Tibial nerve (tissue), 4 donors: ENCODE measurements at places on chromosomes 3 and 15. TPM values are rescaled to one million over a fixed set of nuclear protein-coding genes. Genes with fewer than 3 reads are reported as not detected.

TGM4 gene
- total RNA-seq, result not detected

MASP1 gene
- 6.6 TPM for total RNA-seq

DAZL gene
- total RNA-seq, result not detected

ZPLD1 gene
- total RNA-seq, result not detected

NKIRAS1 gene
- total RNA-seq, result 14.9 TPM

ACKR2 gene
- total RNA-seq, result 42.9 TPM

BFSP2 gene
- not detected for total RNA-seq

SOX2 gene
- 21.3 TPM for total RNA-seq

FGF12 gene
- 0.42 TPM for total RNA-seq

ARHGEF26 gene
- 66.3 TPM for total RNA-seq

DHFR2 gene
- 3.9 TPM for total RNA-seq

LINGO1 gene
- 0.42 TPM for total RNA-seq
